ENCODE measurements at places on chromosomes 3 and 15.

- DNase-seq: no peak
These were observed 164.3 kb downstream of the FNDC3B start for GRCh38 chr3:172203522-172204258.

DNA sequence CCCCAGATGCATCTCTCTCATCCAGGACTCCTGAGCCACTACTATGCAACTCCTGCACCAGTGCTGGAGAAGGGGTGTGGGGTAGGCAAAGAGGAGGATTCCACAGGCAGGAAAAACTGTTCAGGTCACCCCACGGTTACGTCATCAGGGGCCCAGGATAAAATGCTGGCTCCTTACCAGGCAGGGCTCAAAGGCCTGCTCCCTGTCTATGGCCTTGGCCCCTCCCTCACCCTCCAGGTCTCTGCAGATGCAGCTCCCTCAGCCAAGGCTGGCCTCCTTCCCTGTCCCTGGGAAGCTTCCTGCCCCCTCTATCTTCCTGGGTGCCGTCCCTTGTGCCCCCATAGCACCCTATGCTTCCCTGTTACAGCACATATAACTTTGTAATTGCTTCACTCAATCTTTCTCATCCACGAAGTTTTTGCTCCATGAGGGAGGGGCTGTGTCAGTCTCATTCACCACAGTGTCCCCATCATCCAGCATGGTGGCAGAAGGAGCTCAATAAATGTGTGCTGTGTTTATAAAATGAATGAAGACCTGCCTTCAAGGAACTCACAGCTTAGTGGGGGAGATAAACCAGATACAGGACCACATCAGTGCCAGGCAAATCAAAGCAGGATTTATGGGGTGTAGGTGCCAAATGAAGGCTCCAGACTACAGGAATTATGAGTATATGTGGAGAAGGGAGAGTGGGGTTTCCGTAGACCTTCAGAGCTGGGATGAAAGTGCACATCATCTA lies 18.6 kb downstream of the KBTBD13 start:
- DNase-seq: no peak

DNA sequence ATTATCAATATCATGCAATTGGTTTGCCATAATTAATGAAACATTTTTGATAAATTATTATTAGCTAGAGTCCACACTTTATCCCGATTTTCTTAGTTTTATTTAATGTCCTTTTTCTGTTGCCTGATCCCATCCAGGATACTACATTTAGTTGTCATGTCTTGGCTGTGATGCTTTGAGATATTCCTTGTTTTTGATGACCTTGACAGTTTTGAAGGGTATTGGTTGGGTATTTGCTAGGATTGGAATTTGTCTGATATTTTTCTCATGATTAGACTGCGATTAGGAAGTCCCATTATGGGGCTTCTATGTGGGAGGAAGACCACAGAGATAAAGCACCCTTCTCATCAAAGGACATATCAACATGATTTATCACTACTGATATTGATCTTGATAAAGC lies 43.0 kb downstream of the CGNL1 start:
- no peak for DNase-seq

DNA sequence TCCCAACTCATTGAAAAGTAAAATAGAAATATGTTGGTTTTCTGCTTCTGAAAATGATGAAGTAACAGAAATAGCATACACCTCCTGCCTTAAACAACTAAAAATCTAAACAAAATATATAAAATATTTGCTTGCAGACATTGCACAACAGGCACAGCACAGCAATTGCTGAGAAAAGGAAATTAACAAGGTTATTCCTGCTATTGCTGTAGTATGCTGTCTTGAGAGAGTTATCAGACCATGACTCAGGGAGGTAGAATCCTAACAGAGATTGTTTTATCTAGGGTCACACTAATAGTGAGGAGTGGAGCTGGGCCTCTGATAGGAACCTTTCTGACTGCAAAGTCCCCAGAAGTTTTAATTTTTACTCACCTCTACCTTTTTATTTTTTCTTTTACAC lies 72.6 kb downstream of the ZBTB20 start:
- no peak for DNase-seq

DNA sequence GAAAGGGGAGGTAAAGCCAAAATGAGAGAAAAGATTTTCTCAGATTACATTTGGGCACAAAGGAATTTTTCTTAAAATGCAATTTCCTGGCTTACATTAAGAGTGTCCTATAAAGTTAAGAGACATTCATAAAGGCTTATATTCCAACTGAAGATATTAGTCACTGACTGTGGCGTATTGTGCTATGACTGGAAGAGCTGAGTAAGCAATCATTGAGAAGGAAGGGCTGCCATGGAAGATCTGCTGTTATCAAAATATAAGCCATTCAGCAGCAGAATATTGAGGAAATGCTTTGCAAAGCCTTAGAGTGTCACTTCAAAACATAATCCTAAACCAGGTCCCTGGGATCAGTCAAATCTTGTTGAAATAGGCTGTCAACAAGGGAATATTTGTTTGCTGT lies 593.9 kb downstream of the TUSC7 start:
- DNase-seq: no peak

DNA sequence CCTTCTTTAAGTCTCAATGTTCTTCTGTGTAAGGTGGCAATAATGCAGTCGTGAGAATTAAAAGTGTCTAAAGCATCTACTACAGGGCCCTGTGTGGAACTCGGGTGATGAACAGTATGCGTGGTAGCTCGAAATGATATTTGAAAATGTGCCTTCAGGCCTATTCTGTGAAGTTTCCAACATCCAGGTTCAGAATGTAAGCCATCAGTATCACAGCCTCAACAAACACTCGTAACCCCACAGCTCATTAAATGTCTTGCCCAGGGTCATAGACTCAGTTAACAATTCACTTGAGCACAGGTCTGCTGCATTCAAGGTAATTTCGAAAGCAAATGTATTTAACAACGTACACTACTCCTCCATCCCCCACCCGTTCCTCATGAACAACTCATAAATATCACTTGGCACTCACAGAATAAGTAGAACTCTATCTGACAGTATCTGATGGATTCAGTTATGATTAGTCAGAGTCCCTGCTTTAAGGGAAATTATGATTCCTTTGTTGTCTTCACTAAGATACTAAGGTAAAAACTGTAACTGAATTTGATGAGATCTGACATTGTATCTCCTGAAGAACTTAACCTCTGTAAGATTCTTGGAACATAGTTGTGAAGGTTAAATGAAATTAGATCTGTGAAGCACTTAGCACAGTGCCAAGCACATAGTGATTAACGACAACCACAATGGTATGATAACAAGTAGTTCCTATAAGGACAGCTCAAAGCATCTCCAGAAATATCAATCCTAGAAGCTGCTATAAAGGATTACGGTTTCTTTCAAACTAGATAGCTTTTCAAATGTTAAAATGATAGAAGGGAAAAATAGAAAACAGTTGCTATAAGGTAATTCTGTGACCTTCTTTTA lies 642.3 kb downstream of the TBL1XR1 start:
- DNase-seq: no peak

DNA sequence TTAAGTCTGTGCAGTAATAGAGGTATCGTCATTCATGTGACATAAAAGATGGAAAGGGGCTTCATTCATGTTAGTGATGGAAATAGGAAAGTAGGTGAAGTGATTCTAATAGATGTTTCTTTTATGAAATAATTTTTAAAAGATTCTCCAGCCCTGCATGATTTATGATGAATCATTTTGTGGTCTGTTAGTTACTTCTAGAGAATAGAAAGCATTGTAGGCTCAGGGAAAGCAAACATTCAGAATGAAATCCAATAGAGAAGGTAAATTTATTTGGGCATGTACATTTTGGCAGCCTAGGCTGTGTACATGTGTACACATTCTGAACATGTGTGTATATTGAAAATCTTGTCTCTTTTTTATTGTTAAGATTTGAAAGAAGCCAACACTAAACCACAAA lies 23.1 kb downstream of the PPARG start:
- no peak for DNase-seq

DNA sequence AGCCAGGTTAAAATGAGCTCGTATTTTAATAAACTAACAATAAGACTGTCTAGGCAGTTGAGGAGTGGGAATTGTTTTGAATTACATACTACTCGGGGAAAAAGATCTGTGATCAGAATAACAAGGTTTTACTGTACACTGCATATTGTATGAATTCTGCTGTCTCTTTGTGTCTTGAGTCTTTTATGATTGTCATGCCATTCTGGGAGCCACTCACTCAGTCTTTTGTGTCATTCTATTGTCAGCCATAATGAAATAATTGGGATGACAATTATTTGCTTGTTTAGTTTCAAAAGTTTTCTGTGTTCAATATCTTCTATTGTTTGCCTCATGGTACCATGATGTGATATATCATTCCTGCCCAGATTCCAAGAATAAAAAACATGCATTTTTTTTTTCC lies 339.6 kb upstream of the TBL1XR1 start:
- no peak for DNase-seq

DNA sequence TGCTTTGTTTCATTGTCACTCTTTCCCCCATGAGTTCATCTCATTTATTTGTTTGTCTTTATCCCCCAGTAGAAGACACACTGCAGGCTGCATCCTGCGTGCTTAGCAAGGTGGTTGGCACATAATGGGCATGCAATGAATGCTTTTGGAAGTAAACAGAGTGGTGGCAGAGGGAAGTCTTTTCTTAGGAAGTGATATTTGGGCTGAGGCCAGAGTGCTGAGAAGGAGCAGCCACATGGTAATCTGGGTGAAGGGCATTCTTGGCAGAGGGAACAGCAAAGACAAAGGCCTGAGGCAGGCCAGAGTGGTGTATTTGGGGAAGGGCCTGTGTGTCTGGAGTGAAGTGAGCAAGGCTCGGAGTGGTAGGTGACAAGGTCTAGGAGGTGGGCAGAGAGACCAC lies 17.7 kb upstream of the ADAMTS7 start:
- DNase-seq: no peak

DNA sequence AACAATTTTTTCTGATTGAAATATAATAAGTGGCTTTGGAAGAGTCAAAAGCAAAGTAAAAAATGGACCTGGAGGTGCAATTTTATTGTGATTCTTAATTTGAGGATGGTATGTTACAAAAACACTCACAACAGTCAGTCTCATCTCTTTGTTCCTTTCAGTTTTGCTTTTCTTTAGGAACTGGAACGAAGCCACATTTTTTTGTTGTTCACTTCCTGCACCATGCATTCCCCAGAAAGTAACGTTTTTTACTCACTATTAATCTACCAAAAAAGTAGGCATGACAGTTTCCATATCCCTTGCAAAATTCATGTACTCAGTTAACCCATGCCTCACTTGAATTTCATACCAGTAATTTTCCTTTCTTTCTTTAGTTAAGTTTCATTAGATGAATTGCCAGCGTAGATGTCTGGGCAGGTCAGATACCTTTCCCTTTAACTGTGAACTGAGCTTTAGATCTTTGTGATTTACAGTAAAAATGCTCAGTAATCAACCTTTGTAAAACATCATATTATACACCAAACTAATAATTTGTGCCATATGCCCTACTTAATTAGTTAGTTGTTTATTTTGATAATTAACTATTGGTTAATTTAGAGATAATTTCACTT lies 384.3 kb downstream of the ROBO1 start:
- DNase-seq: no peak

DNA sequence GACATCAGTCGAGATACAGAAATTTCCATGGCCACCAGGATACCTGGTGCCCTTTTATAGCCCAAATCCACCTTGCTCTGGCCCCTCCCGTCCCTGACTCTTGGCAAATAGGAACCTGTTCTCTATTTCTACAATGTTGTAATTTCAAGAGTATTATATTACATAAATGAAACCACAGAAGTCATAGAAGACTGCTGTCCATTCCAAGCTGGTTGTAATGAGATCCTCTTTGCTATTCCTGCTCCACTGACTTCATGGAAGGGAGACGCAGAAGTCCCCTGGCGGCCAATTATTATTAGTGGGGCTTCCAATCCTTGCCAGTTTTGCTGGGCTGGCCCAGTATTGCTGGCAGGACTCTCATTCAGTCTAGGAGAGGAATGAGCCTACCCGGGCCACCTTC lies 26.6 kb downstream of the DCP1A start:
- no peak for DNase-seq

GRCh38 chr3:52196977-52197376 lies 983 bp upstream of the ALAS1 start:
- no peak for DNase-seq

DNA sequence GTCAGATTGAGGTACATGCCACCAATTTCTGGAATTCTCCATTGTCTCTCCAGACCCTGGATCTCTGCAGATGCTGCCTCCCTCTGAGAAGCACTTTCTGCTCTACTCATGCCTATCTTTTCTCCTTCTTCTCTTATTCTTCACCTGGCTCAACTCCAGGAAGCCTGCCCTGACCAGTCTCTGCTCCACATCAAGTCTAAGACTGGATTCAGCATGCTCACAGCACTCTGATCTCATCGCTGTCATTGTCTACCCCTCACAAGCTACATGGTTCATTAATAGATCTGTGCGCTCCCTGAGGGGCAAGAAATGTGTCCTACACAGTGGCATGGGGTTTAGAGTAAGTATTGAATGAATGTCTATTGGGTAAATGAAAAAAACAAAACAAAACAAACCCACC lies 38.7 kb downstream of the CCR4 start:
- no peak for DNase-seq

DNA sequence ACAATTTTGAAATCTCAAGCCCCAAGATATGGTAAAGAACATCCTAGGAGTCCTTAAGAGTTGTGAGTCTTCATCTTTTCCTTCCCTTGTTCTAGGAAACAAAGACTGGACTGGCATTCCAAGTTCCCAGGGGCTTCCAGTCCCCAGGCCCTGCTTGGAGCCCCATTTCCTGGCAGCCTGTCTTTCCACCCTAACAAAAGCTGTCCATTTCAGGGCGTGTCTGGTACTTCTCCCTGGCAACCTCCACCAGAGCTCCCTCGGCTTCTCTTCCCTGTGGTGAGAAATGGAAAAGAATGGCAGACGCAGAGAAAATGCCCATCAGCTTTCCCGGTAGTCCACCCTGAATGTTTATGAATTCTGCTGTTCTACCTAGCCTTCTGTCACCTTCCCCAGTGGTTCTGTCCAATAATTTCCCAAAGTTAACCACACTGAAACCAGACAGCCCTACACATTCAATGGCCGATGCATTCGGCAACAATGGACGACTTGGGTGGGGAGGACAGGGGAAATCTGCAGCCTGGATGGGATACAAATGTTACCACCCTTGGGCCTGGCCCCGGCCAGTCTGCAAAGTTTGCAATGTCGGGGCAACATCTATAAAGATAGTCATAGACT lies 6.8 kb downstream of the RAB6B start:
- no peak for DNase-seq

DNA sequence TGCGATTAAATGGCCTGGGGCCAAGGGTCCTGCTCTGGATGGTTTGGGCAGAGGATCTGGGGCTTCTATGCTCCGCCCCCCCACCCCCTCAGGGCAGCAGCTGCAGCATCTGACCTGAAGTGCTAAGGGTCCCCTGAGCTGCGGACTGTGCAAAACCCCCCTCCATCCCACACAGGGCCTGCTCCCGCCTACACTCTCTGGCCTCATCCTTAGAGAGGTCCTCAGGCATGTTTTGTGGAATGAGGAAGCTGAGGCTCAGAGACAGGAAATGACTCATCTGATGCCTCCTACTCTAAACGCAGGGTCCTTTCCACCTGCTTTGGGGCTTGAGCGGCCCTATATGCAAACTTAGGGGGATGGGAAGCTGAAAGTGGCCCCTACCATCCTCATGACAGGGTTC lies 59.5 kb upstream of the CTSH start:
- no peak for DNase-seq

- no peak for DNase-seq
These were observed 50.7 kb upstream of the NIPA1 start for GRCh38 chr15:22735781-22736180.

Measured in right renal pelvis (tissue), 4 donors.